Brain (organoid and tissue), 16 donors: ENCODE measurements at places on chromosomes 4 and X.

DNA sequence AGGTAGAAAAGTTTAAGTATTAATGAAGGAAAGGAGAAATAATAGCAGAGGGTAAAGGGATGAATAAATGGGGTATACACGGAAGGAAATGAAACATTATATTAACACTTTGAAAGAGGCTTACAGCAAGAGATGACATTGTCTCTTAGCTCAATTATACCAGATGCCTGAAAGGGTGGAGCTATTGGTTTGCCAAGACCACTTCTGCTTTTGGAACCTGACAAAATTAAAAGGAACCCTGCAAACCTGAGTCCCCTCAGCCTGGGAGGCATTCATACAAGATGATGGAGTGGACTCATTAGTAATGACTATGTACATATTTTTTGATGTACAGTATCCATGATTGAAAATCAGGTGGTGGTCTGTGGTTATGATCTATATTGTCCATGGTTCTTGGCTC, 45.1 kb upstream of the HPF1 start:
- DNase-seq: no peak

DNA sequence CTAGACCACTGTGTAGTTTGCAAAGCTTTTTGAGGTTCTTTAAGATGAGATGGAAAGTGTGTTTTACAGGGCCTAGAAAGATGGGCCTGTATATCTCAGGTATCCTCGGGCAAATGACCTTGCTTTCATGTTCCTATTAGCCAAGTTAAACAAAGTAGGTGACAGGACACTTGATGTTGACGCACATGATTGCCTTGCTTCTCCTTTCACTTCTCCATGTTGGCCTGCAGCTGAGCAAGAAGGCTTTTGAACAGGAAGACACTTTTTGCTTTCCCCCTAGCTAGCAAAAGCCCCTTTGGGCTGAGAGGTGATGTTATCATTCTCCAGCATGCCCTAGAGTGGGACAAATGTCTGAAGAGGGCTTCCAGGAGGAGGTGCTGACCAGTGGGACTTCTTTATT, 202.1 kb downstream of the GPC3 start:
- DNase-seq: no peak

GRCh38 chr4:2743518-2744445, 12.4 kb downstream of the TNIP2 start:
- DNase-seq: no peak

- no peak for DNase-seq
These were observed 6.3 kb downstream of the FNIP2 start for GRCh38 chr4:158775091-158775651.

GRCh38 chr4:83569987-83570386, 34.1 kb downstream of the GPAT3 start:
- DNase-seq: no peak

GRCh38 chrX:153321381-153322124, at the start of gene PNMA6F:
TSS of gene PNMA6F (minus strand) at chrX:153321767. CDS start at chrX:153320674, 1,093 bp downstream.
- DNase-seq: peak; percentile 63

- peak; percentile 17 for DNase-seq
These were observed 4.2 kb downstream of the RPS4X start for GRCh38 chrX:72272868-72273267.

DNA sequence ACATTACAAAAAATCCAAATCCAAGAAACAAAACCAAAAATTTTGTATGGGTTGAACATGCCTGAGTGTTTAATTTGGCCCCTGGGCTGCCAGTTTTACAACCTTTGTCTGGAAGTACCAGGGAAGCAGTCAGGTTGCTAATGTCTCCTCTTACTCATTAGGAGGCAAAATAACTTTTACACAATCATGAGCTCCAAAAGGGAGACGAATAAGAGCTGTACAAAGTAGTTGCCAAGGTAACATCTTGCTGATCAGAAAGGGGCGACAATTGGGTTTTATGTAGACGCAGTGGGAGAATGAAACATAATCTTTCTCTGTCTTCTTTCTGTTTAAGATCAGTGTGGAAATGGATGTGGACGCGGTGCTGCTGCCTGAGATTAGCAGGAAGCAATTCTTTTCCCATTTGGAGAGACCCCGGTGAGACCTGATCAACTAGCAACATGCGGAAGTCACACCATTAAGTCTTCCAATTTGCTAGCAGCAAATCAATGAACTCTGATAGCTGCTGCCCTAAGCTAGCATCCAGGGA, 90.7 kb upstream of the IGFBP7 start:
- peak; percentile 71 for DNase-seq

DNA sequence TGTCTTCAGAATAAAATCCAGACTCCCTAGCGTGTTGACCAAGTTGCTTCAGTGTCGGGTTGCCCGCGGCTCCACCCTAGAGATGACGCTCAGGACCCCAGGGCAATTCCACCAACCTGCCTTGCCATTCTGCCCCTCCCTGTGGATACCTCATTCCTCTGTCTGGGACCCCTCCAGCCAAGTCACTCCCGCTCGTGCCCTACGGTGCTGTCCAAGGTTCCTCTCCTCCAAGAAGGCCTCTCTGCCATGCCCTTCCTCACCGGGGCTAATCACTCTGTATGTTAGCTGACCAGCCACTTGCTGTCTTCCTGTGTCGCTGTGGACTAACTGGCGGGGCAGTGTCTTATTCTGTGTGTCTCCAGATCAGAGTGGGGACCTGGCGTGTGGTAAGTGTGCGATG, 46.6 kb downstream of the TENM3 start:
- no peak for DNase-seq

DNA sequence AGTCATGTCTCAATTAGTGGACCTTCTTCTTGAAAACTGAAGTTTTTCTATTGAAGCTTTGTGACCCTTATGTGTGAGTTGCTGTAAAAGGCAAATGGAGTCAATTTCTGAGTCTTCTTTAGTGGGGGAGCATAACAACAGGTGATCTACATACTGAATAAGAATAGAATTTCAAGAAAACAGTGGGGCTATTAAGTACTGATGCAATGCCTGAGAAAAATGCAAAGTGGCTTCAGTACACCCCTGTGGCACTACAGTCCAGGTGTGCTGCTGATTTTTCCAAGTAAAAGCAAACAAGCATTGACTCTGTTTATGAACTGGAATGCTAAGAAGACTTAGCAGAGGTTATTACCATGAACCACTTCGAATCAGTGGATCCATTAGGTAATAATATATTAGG, 328.0 kb upstream of the PABPC4L start:
- no peak for DNase-seq

GRCh38 chr4:73864961-73865360, 4.2 kb upstream of the CXCL1 start:
- DNase-seq: no peak
